ENCODE measurements at places on chromosomes 11 and 22. TPM values are rescaled to one million over a fixed set of nuclear protein-coding genes. Genes with fewer than 3 reads are reported as not detected.

DNA sequence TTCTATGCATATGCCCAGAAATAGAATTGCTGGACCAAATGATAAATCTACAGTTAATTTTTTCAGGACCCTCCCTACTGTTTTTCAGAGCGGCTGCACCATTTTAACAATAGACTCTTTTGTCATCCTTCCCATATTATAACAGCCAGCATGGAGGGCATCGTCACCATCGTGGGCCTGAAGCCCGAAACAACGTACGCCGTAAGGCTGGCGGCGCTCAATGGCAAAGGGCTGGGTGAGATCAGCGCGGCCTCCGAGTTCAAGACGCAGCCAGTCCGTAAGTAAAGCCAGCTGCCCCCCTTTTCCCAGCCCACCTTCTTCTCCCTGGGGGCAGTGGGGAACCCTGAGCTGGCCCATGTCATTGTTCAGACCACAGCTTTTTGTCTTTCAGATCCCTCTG, 79.5 kb upstream of the TTC12 start:
- no peak overlapping the region for H3K4me3 ChIP-seq
- no peaks in the 10 kb centered on the region for H3K36me3 ChIP-seq
- H3K27ac ChIP-seq, result no peak overlapping the region
- no peaks in the 10 kb centered on the region for H3K4me1 ChIP-seq
- no peak for DNase-seq

The GRM5 gene
- polyA plus RNA-seq, result not detected

DNA sequence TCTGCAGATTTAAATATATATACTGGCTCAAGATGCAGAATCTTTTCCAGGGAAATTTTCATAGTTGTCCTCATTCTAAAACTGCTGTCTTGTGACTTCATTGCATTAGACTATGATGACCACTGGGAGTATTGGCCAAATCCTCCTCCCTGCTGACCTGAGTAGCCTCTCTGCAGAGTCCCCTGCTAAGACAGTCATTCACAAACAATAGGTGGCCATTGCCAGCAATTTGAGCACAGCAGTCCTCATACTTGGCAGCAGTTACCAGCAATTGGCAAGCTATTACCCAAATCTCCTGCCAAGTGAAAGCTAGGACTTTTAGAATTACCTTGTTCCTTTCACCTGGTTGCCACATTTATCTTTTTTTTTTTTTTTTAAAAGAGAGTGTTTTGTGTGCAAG, 325.8 kb downstream of the FAT3 start:
- H3K36me3 ChIP-seq, result no peaks in the 10 kb centered on the region
- H3K27ac ChIP-seq, result no peak overlapping the region

DNA sequence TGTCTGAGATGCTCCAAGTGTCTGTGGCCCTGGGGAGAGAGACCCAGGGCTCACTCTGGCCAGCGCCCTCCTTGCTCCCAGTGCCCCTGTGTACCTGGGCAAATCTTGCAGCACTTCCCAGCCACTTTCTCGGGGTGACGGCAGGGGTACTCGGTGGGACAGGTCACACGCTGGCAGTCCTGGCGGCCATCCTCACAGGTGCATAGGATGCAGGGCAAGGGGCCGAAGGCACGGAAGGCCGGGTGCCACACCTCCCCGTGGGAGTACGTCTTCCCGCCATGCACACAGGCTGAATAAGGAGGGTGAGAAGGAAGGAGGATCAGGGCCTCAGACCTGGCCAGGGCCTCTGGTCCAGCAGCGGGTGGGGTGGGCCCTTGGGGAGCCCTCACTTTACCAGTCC, 28.0 kb downstream of the CHRDL2 start:
- peaks cover 11% of the 10 kb centered on the region for H3K4me1 ChIP-seq
- H3K4me3 ChIP-seq, result no peak overlapping the region
- no peak overlapping the region for H3K27ac ChIP-seq
- DNase-seq, result no peak

The CASP5 gene
- 15.1 TPM for polyA plus RNA-seq

DNA sequence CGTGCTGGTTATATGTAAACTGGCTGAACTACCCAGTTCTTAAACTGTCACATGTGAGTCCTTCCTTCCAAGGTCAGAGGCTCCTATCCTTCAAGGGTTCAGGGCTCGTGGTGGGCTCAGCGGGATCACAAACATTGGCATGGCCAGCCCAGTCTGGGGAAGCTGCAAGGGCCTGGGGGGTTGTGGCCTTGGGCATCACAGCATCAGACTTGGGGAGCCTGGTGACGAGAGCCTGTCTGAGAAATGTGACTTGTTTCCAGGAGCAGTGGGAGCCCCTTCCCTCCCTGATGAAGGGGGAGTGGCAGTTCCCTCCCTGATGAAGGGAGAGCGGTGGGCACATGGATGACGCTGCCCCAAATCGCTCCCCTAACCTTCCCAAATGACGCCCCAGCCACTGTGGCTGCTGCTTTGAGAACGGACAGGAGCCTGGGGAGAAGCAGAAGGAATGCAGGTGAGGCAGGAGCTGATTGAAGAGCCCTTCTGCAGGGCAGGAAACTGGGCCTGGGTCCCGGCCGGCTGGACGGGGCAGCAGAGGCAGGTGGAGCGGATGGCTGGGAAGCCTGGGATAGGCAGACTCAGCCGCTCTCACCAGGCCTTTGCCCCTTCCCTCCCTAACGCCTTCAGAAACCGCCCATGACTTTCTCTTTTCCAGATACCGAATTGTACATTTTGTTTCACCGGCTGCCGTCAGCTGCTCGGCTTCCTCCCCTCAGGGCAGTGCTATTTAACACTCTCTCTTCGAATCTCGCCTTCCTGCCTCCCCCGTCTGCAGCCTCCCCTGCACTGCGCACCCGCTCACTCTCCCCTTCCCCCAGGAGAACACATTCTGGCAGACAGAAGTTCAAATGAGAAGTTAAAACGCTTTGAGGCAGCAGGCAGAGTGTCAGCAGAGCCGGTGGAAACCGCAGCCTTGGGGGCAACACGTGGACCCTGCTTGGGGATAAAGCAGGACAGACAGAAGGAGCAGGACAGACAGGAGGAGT, 1486.7 kb downstream of the BRD1 start:
- H3K27ac ChIP-seq, result no peak overlapping the region
- H3K4me1 ChIP-seq, result no peaks in the 10 kb centered on the region
- peaks cover 9% of the 10 kb centered on the region for H3K27me3 ChIP-seq

DNA sequence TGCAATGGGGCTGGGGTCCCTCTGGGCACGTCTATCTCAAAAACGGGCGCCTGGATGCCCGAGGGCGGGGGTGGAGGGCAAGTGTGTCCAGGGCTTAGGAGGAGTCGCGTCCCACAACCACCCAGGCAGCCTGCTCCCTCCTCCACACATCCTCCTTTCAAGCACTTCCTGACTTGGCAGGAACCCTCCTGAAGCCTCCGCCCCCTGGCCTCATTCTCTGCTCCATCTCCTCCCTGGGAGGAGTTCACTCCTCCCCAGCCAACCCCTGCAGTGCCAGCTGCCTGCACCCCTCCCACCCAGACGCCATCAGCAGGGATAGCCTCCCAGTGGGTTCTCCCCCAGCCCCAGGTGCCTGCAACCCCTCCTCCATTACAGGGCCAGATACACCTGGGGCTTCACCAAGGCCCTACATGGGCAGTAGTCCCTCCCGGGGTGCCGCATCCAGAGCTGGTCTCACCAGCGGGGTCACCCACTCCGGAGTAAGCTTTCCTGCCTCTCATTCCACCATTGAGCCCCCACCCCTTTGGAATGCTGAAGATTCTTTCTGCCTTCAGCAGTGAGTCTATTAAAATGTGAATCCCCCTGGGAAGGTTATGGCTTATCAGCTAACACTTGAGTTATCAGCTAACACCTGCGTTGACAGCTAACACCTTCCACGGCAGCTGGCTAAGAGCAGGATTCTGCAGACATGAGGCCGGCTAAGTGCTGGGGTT, 24.4 kb downstream of the RTN4R start:
- H3K4me3 ChIP-seq, result no peak overlapping the region
- peak overlapping the region; percentile 24 for H3K27ac ChIP-seq
- DNase-seq, result peak; percentile 42
- H3K27me3 ChIP-seq, result no peaks in the 10 kb centered on the region
- H3K4me1 ChIP-seq, result no peaks in the 10 kb centered on the region

- H3K27ac ChIP-seq, result no peak overlapping the region
- H3K27me3 ChIP-seq, result no peaks in the 10 kb centered on the region
- no peaks in the 10 kb centered on the region for H3K4me1 ChIP-seq
- no peaks in the 10 kb centered on the region for H3K36me3 ChIP-seq
These were observed 123.3 kb downstream of the METTL15 start for GRCh38 chr11:28231475-28231874.

The GGTLC3 gene
- polyA plus RNA-seq, result 2.2 TPM

DNA sequence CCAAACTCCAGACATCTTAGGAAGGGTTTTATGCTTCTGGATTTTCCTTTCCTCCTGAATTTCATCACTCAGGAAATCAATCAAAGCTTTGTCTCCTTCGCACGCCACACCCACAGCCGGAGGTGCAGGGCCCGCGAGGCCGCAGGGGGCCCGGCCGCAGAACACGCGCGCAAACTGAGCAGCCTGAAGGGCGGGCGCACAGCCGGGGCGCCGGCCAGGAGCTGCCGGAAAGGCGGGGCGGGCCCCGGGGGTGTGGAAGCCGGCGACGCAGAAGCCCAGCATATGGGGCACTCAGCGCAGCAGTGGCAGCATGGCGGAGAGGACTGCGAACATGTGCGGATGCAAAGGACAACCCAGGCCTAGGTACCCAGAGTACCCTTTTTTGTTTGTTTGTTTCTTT, 33.1 kb upstream of the SPTBN2 start:
- H3K36me3 ChIP-seq, result peaks cover 3% of the 10 kb centered on the region
- no peak for DNase-seq
- H3K4me3 ChIP-seq, result no peak overlapping the region
- H3K27me3 ChIP-seq, result no peaks in the 10 kb centered on the region

All from small intestine (tissue), 16 donors.